Fibroblast of skin of abdomen (primary cell): ENCODE measurements at places on chromosomes 3 and 15.
A peak's percentile ranks its signal among the peaks of the same experiment; 100 is the strongest.

- DNase-seq: no peak
Measured at GRCh38 chr3:71432044-71432975, 151.2 kb downstream of the FOXP1 start.

- no peak for DNase-seq
Measured at GRCh38 chr3:187237741-187238140, 40.5 kb downstream of the RTP1 start.

DNA sequence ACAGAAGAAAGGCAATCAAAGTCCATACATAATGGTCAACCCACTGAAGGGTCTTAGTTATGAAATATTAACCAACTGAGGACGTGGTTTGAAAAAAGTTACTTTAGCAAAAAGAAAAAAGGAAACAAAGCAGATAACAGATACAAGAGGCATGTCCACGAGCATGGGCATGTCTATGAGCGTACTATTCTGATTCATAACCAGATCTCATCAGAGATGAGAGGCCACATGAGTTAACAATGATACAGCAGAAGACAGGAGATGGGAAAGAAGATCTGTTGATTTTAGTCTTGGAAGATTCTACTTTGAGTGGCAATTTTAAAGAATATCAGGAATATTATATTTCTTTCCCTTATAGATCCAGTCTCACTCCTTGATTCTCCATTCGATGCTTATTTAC lies 262.9 kb upstream of the SLITRK3 start:
- no peak for DNase-seq

DNA sequence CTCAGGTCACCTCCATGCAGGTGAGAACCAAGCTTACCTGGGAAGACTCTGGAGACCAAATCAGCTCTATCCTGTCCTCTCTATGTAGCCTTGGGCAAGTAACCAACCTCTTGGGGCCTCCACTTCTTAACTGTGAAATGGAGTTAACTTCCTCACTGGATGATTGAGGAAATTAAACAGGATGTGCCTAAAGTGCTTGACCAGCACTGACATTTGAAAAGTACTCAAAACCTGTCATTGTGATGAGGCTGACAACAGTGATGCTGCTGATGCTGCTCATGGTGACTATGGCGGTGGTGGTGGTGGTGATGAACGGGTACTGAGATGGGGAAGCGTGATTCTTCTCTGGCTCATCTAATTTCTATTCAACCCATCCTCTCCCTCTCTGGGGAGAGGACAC lies 22.3 kb downstream of the VIPR1 start:
- no peak for DNase-seq

GRCh38 chr3:52090933-52091468 lies 34.6 kb upstream of the DUSP7 start:
- DNase-seq: peak; percentile 12

DNA sequence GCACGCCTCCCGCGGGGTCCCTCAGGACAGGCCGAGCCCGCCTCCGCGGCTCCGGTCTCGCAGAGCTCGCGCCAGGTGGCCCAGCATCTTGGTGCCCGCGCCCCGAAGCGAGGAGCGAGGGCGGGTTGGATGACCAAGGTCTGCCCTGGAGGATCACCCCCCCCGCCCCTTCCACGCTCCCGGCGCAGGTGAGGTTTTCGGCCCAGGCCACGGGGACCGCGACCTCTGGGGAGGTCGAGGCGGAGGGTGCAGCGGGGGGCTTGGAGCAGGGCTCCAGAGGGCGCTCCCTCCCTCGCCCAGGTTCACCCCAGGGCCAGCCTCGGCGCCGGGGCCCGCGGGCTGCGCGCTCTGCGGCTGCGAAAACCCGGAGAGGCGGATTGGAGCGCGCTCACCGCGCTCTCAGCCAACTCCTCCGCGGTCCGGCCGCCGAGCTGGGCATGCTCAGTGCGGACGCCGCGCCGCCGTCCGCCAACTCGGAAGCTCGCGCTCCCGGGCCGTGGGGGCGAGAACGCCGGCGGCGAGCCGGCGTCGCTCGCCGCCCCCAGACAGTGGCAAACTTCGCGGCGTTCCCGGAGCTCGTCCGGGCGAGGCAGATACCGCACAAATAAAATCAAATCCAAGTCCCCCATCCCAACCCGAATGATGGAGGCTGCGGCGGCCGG lies at the start of gene MED12L:
Gene MED12L, plus strand, starts transcription at position 438 of the 662 bp plus-strand sequence. CDS start 1,263 bp downstream, outside the sequence.
- DNase-seq: peak; percentile 77

- DNase-seq: peak; percentile 82
Measured at GRCh38 chr3:187519428-187519890, 150.7 kb downstream of the SST start.

GRCh38 chr3:170002879-170003278 lies 34.9 kb upstream of the GPR160 start:
- DNase-seq: no peak

- DNase-seq: no peak
Measured at GRCh38 chr3:4030624-4031023, 231.4 kb downstream of the LRRN1 start.

GRCh38 chr15:98996169-98996568 lies 11.4 kb downstream of the PGPEP1L start:
- DNase-seq: no peak

DNA sequence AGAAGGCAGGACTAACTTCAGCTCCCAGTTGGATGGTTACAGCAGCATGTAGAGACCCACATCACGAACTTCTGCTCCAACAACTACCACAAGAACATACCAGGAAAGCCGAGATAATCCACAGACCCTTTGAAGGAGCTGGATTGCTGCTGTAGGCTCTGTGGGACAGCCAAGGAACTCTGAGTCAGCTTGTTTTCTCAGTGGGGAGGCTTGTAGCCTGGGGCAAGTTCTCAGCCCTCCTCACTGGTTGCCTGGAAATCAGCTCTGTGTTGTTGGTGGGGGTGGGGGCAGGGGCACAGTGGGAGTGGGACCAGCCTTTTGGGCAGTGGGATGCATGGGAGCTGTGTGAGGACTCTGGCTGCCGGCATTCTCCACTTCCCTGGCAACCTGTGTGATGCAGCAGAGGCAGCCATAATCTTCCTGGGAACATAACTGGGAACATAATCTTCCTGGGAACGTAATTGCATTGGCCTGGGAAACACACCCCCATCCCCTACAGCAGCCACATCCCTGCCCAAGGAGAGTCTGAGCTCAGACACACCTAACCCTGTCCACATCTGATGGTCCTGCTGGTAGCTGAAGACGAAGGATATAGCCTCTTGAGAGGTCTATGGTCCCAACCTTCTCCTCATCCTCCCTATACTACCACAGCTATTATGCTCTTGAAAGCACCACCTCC lies 153.1 kb downstream of the PEAK1 start:
- DNase-seq: peak; percentile 53

DNA sequence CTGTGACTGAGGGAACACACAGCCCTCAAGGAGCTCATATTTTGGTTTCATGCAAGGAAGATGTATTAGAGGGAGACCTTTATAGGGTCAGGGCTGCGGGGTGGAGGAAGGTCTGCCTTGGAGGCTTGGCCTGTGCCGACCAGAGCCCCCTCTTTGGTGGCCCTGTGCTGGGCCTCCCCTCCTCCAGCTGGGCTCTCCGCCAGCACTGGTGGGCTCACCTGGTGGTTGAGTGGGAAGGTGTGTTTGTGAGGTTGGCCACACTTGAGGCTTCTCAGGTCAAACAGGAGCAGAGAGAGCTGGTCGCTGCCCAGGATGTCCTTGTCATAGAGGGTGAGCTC lies 2.6 kb downstream of the PLA2G4F start:
- no peak for DNase-seq

DNA sequence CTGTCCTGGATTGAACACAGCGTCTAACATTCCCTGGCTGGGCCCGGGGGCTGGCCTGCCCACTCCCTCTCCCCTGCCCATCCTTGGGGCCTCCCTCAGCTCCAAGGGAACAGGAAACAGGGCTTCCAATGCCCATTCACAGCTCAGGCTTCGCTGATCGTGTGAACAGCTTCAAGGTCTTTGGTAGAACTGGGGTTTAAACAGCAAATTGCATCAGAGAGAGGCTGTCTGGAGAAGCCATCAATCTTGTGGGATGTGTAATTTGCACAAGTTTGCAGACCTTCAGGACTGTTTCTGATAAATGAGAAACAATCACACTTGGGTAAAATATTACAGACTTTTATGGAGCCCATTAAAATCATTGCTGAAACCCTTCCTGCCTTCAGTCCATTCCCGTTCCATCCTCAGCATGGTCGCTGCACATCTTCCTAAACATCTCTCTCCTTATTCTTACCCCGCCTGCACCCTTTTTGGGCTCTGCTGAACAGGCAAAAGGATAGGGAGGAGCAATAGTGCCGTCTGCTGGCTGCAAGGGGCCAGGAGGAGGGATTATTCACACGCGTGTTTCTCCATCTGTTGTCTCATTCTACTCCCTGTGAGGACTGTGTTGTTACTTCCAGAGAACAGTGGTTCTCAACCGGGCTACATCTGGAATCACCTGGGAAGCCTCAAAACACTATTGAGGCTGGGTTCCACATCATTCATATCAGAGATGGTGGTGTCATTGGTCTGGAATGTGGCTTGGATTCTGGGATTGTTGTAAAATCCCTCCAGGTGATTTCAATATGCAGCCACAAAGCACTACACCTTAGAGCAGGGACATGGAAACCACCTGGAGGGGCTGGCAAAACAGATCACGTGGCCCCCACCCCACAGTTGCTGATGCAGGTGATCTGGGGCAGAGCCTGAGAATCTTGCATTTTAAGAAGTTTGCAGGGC lies 116.3 kb downstream of the CLSTN2 start:
- no peak for DNase-seq

- DNase-seq: no peak
Measured at GRCh38 chr3:155465664-155466063, 172.2 kb upstream of the STRIT1 start.

GRCh38 chr3:117708601-117709000 lies 999.0 kb downstream of the TUSC7 start:
- no peak for DNase-seq

DNA sequence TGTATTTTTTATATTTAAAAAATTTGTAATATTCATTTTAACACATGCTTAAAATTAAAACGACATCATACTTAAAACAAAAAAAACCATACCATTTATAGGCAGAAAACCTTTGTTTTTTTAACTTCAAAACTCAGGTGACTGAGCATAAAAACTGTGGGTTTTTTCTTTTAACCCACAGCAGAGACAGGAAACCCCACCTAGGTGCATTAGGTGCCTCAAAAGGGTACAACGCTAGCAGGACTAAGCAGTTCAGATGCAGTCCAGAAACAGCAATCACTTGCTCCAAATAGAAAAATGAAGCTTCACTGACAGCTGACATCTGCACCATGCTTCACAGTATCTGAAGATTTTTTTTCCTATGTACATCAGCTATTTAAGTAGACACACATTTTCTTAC lies 52.3 kb downstream of the GLB1 start:
- no peak for DNase-seq

- peak; percentile 96 for DNase-seq
Measured at GRCh38 chr15:72339777-72340177, 19.8 kb upstream of the CELF6 start.

- no peak for DNase-seq
Measured at GRCh38 chr3:196207833-196208607, 3.2 kb downstream of the ZDHHC19 start.

DNA sequence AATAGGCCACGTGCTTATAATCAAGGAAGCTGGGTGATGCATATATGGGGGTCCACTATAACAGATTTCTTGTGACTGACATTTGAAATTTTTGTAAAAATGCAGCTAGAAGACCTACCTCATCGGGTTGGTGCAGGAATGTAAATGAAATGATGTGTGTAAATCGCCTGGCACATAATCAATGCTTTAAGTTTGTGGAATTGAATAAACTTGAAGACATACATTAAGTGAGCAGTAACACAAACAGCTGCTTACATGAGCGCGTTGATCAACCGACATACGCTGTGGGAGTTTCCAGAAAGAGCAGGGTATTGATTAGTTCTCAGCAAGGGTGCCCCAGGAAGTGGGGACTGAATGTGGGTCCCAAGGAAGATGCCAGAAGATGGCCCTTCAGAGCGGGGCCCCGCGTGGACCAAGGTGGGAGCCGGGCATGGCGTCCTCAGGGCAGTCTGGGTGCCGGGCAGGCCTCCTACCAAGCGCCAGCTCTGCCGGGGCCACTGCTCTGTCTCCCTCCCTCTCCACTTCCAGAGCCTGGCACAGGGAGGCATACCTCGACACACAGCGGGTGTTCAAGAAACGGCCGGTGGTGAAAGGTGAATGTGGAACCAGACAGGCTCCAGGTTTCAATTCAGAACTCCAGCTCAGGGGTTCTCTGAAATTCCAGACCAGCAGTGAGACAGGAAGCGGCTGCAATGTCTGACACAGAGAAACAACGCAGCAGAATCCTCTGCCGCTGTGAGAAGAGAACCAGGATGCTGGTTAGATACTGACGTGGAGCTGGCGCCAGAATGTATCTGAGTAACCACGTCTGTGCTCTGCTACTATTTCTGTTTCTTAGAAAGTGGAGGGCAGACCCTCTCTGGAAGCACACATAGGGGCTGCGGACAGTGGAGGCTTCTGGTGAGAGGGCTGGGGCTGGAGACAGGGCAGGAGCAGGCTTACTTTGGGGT lies 12.6 kb downstream of the BFSP2 start:
- peak; percentile 71 for DNase-seq

GRCh38 chr3:67083277-67083676 lies 85.2 kb downstream of the KBTBD8 start:
- peak; percentile 38 for DNase-seq

- DNase-seq: no peak
Measured at GRCh38 chr3:81769299-81769698, 7.9 kb upstream of the GBE1 start.

GRCh38 chr3:54575618-54575960 lies 352.3 kb downstream of the LRTM1 start:
- DNase-seq: no peak

DNA sequence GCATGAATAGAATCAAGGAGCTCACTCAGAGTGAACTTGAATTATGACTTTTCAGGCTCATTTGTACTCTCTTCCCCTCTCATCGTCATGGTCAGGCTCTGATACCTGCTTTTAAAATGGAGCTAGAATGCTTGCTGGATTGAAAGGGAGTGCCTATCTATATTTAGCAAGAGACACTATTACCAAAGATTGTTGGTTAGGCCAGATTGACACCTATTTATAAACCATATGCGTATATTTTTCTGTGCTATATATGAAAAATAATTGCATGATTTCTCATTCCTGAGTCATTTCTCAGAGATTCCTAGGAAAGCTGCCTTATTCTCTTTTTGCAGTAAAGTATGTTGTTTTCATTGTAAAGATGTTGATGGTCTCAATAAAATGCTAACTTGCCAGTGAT lies 9.6 kb downstream of the CCNDBP1 start:
- DNase-seq: no peak

GRCh38 chr3:11832981-11833905 lies 13.4 kb downstream of the TAMM41 start:
- DNase-seq: no peak

GRCh38 chr15:65333148-65333820 lies 28.8 kb downstream of the RNU5B-1 start:
- DNase-seq: no peak

DNA sequence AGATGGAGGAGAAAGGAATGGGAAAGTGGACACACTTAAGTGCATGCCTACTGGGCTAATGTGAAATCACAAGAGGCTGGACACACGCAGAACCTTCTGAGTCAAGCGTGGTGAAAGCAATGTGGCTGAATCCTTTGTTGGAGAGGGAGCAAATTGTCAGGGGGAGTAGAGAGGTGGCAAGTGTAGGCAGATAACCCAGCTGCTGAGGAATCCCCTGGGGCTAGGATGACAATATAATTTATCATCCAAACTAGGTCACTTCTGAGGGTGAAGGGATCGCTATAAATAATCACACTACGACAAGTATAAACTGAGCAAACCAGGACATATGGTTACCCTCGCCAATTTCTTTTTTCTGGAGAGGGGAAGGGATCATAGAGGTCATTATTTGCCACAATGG lies 28.7 kb downstream of the TAMM41 start:
- DNase-seq: no peak

- DNase-seq: no peak
Measured at GRCh38 chr3:139044366-139045210, at the start of gene PRR23C. Gene PRR23C (minus strand): TSS chr3:139044892. CDS start chr3:139044620, 272 bp downstream.
